Calu3 (cell line): ENCODE measurements at places on chromosomes 6 and 20. TPM values are rescaled to one million over a fixed set of nuclear protein-coding genes. Genes with fewer than 3 reads are reported as not detected.
A peak's percentile ranks its signal among the peaks of the same experiment; 100 is the strongest.

APCDD1L gene
- not detected in 2 replicates for total RNA-seq

BTN1A1 gene
- not detected in 2 replicates for total RNA-seq

- no peak for DNase-seq
Measured at GRCh38 chr6:157213907-157214565, 109.3 kb downstream of the TMEM242 start.

DNA sequence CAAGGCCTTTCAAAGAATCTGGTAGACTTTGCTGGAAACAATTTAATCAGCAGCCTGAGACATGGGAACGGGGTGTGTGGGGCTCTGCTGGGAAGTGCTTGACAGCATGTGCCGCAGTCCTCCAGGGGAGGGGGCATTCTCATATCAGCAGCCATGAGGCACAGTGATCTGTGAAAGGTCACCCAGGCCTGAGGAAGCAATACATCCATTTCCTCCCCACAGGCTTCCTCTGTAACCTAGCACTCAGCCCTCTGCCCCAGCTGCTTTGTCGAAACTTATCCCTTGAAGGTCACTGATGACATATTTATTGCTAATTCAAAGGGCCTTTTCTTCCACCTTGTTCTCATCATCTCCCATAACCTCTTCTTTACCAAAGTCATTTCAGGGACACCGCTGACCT, 103.3 kb downstream of the TNFAIP3 start:
- no peak for DNase-seq

C6orf52 gene
- not detected in 2 replicates for total RNA-seq

GRCh38 chr6:123526128-123526527, 110.6 kb downstream of the TRDN start:
- no peak for DNase-seq

PPIL6 gene
- total RNA-seq, result 2.5 and 2.6 TPM in 2 replicates

PCMT1 gene
- total RNA-seq, result 56.8 and 63.4 TPM in 2 replicates

GRCh38 chr6:1310628-1311399, 1.1 kb upstream of the FOXQ1 start:
- DNase-seq, result peak; percentile 72

DNA sequence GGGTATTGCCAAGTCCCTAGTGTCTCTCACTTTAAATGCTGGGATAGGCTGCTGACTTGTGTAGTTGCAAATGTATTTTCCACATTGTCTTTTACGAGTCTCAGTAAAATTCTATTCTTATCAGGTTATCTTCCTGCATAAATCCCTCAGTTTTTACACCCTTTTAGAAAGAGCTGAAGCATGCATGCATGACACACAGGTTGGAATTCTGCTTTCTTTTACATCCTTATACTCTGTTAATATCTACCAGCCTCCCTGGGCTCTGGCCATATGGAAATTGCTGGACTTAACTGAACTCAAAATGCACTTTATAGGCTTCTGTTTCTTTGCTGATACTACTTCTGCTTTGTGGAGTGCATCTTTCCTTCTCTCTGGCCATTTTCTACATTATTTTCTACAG, 477.4 kb downstream of the FRK start:
- no peak for DNase-seq

- DNase-seq, result peak; percentile 62
Measured at GRCh38 chr20:9407805-9408421, 106.5 kb upstream of the LAMP5 start.

TSPO2 gene
- total RNA-seq, result not detected in 2 replicates

GRCh38 chr20:40720099-40720498, 31.1 kb upstream of the MAFB start:
- no peak for DNase-seq

- DNase-seq, result no peak
Measured at GRCh38 chr20:44582311-44583025, at the start of gene PKIG. Gene PKIG (plus strand): TSS chr20:44582579. CDS start chr20:44614557, 31,978 bp downstream.

- no peak for DNase-seq
Measured at GRCh38 chr6:42963179-42963854, 2.8 kb downstream of the GNMT start.

- no peak for DNase-seq
Measured at GRCh38 chr6:2510316-2510715, 240.4 kb downstream of the MYLK4 start.

- no peak for DNase-seq
Measured at GRCh38 chr6:88301256-88301655, 135.1 kb upstream of the CNR1 start.

DNA sequence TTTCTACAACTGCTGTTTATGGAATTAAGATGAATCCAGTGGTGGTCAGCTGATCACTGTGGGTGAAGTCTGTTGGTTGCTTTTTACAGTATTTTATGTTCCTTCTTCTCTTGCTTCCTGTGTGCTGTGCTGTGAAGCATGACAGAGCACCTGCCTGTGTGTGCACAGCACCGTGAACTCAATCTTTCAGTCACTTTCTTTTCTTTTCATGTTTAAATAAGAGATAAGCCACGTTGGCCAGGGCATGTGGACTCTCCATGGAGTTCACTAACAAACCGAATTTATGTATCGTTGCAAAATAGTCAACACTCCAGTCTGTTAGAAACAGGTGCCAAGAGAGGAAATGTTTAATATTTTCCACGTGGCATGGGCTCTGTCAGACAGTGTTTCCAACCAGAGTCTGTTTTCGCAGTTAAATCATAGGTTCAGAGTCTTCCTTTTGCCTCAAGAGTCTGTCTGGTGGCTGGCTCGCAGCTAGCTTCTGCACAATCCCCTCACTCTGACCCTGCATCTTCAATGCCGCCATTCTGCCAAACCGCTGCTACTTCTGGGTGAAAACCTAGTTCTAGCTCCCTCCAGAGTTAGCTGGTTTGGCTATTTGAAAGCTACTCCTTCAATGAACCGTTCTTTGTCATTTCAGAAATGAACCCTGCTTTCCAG, 73.2 kb downstream of the QRSL1 start:
- DNase-seq, result no peak

DNA sequence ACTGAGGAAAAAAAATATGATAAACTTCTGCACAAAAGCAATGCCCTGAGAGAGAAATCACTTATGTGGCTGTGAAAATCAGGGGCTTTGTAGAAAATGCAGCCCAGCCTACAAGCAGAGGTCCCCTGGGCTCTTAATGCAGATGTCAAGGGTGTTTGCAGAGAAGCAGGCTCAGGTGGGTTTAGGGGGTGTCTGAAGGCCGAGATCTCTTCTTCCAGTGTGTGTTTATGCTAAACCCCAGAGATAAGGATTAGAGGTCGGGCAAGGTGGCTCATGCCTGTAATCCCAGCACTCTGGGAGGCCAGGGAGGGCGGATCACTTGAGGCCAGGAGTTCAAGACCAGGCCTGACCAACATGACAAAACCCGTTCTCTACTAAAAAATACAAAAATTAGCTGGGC, 78.5 kb downstream of the TMEM242 start:
- no peak for DNase-seq

- DNase-seq, result no peak
Measured at GRCh38 chr6:121382467-121383121, 48.3 kb upstream of the TBC1D32 start.

- no peak for DNase-seq
Measured at GRCh38 chr6:70763754-70764510, 96.2 kb downstream of the SMAP1 start.

- no peak for DNase-seq
Measured at GRCh38 chr20:20668639-20669038, 43.8 kb downstream of the RALGAPA2 start.

DHX16 gene
- total RNA-seq, result 51.6 and 55.6 TPM in 2 replicates

FAM217B gene
- 32.3 and 34.4 TPM in 2 replicates for total RNA-seq

DNA sequence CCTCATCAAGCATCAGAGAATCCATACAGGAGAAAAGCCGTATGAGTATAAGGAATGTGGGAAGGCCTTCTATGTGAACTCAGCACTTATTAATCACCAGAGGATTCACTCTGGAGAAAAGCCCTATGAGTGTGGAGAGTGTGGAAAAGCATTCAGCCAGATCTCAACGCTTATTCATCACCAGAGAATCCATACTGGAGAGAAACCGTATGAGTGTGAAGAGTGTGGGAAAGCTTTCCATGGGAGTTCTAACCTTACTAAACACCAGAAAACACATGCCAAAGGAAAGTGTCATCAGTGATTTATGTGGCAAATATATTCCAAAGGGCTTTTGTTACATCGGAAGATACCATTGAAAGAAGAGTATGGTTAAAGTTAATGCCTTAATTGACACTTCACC, 25.4 kb downstream of the ZKSCAN8 start:
- no peak for DNase-seq

GRCh38 chr6:90294989-90295853, 1.4 kb downstream of the BACH2 start:
- DNase-seq, result peak; percentile 11

DNA sequence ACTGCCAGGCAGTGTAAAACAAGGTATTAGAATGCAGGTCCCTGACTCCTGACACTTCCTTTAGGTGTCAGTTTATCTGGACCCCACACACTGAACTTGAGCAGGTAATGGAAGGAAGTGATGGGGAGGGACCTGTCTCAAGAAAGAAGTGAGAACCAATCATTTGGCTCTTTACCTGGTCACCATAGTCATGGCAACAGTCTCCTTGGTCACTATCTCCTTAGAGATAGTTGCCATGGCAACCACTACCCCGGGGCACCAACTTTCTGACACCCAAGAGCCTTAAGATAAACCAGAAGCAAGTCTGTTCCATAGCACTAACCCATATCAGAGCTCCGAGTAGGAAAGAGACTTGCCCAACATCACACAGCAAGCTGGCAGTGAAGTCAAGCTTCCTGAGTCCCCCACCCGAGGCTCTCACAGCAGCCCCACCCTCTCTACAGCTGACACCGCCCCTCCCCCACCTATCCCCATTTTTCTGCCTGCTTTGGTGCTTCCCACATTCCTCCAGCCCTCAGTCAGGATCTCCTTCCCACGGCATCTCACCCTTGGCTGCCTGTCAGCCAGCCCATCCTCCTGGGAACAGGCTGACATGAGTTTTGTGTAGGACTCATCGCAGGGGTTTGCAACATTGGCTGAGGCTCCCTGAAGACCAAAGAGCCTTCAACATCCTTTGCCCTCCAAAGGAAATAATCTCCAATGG, 16.3 kb upstream of the HM13 start:
- DNase-seq, result no peak

- peak; percentile 50 for DNase-seq
Measured at GRCh38 chr6:37202788-37203491, 33.0 kb downstream of the PIM1 start.

DNA sequence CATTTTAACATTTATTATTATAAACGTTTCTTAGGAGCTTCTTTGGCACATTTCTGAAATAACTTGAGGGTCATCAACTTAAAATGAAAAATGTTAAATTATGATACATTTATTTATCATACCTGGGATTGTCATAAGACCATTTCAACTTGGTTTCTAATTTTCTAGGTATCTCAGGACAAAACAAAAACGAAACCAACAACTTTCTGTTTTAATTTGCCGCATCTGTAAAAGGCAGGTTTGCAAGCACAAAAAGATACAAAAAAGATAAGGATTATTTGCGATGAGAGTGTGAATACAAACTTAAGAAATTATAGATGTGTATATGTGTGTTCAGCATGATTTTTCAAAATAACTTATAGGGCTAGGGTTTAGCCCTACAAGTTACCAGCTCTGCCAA, 395.0 kb upstream of the RUNX2 start:
- no peak for DNase-seq

DNAAF9 gene
- total RNA-seq, result 6.3 and 7.4 TPM in 2 replicates

- DNase-seq, result no peak
Measured at GRCh38 chr6:110882824-110883554, 8.4 kb downstream of the AMD1 start.

DNA sequence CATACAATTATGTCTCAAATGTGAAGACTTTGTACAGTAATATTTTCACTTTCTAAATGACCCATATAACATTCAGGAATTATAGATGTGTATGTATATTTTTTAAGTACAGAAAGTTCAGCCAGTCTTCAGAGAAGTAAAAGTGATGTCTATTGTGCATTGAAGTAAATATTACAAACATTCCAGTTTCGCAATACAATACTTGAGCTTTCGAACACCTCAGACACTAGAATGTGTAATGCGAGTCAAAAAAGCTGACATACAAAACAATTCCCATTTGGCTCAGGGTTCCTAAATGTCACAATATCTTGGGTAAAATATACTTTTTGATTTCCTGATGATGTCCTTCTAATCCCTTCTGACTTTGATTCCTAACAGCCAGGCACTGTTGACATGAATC, 101.4 kb downstream of the ZNF217 start:
- DNase-seq, result no peak

SPEF1 gene
- total RNA-seq, result 0.28 TPM in 1 of 2 replicates, not detected in the other

DNA sequence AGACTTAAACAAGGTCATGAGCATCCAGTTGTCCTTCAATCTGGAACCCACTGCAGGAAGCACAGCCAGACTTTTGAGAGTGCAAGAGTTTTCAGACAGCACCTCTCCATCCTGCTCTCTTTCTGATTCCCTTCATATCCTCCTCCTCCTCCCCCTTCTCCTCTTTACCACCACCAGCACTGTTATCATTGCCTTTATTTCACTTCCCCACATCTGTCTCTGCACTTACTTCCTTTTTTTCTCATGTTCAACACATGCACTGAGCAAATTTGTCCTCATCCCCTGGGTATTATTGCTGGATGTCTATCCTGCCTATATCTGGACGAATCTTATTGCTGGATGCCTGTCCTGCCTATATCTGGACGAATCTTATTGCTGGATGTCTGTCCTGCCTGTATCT, 554.8 kb downstream of the DHX35 start:
- DNase-seq, result no peak

DNA sequence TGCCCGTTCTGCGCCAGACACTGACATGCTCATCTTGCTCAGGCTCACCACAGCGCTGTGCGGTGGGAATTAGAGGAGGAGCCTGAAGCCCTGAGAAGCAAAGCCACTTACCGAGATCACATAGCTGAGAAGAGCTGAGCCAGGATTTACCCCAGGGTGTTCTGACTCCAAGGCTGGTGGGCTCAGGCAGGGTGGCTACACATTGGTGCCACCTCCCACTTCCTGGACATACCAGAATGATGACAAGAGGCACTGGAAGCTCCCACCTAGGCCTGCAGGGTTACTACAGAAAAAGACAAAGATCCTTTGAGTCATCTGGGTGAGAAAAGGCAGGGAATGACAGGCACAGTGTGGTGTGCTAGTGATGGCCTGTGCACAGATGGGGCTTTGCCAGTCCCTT, 24.4 kb upstream of the FKBP1A start:
- no peak for DNase-seq

UBE2V1 gene
- total RNA-seq, result 212 TPM in 2 replicates

GJE1 gene
- total RNA-seq, result not detected in 2 replicates

- DNase-seq, result no peak
Measured at GRCh38 chr6:112450663-112451062, 103.5 kb downstream of the RFPL4B start.

OR2B3 gene
- total RNA-seq, result not detected in 2 replicates
